ENCODE measurements at places on chromosomes 2 and 18.

DNA sequence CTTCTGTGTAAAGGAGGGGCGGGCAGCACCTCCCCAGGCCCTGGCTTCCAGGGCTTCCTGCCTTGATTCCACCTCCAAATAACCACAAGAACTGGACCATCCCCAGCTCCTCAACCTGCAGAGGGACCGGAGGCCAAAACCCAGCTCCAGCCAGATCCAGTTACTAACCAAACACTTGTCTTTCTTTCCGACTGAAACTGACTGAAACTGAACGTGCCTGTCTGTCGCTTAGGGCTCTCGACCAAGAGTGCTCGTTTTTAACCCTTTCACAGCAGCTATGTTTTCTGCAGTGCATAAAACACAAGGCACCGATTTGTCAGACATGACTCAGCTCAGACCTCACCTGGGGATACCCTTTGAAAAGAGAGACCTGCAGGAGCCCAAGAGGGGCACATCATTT, 249.9 kb upstream of the SIX2 start:
- DNase-seq, result peak; percentile 87

GRCh38 chr2:195651046-195651445, 6.0 kb upstream of the SLC39A10 start:
- no peak for DNase-seq

DNA sequence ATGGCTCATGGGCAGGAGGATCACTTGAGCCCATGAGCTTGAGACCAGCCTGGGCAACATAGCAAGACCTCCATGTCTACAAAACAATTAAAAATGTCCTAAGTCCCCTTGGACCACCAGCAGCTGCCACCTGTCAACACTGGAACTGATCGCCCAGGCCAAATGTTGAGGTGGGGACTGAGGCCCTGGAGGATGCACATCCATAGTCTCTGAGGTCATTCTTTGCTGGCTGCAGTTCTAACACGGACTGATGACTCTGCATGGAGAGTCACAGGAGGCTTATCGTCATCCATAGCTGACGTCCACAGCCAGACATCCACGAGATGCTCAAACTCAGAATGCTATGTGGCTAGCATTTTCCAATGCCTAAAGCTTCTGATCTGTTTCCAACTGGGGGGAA, 151.3 kb downstream of the BCL2 start:
- DNase-seq, result no peak

GRCh38 chr2:154713675-154714074, 15.2 kb downstream of the KCNJ3 start:
- DNase-seq, result no peak

- no peak for DNase-seq
These were observed 76.0 kb downstream of the EMX1 start for GRCh38 chr2:72993147-72993932.

GRCh38 chr2:68753318-68753717, 18.7 kb downstream of the ARHGAP25 start:
- DNase-seq, result no peak

DNA sequence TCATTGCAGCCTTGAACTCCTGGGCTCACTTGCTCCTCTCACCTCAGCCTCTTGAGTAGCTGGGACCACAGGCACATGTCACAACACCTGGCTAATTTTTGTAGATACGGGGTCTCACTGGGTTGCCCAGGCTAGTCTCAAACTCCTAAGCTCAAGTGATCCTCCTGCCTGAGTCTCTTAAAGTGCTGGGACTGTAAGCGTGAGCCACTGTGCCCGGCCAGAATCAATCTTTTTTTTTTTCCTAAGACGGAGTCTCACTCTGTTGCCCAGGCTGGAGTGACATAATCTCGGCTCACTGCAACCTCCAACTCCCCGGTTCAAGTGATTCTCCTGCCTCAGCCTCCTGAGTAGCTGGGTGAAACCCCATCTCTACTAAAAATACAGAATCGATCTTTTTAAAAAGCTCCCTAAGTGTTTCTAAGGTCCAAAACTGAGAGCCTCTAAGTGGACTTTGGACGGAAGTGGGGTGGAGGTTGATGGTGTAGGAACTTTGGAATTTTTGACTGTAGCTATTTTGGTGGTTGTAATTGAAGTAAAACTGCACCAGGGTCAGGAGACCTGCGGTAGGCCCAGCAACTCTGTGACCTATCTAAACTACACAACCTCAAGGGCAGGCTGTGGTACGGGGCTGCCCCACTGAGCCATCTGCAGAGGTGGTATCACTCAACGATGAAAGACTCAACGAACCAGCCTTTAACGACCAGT, 82.9 kb downstream of the POLR1A start:
- DNase-seq, result no peak

- no peak for DNase-seq
These were observed 76.2 kb downstream of the AAK1 start for GRCh38 chr2:69567157-69567908.

GRCh38 chr2:166365803-166366420, 9.8 kb downstream of the SCN9A start:
- DNase-seq, result no peak

GRCh38 chr2:7119132-7119835, 202.1 kb downstream of the RNF144A start:
- no peak for DNase-seq

DNA sequence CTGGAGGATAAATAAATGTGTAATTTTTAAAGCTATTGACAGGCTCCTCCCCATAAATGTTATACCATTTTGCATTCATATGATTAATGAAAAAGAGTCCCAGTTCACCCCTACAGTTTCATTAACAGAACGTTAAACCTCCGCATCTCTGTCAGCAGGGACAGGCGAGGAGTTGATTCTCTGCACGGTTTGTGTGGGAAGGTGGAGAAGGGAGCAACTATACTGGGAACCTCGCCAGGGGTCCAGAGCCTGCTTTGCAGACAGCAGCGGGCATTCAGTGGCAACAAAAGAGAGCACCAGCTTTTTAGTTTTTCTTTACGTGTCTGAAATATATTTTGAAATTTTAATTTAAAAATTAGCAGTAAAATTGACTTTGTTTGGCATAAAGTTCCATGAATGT, 101.4 kb downstream of the FARSB start:
- DNase-seq, result no peak

DNA sequence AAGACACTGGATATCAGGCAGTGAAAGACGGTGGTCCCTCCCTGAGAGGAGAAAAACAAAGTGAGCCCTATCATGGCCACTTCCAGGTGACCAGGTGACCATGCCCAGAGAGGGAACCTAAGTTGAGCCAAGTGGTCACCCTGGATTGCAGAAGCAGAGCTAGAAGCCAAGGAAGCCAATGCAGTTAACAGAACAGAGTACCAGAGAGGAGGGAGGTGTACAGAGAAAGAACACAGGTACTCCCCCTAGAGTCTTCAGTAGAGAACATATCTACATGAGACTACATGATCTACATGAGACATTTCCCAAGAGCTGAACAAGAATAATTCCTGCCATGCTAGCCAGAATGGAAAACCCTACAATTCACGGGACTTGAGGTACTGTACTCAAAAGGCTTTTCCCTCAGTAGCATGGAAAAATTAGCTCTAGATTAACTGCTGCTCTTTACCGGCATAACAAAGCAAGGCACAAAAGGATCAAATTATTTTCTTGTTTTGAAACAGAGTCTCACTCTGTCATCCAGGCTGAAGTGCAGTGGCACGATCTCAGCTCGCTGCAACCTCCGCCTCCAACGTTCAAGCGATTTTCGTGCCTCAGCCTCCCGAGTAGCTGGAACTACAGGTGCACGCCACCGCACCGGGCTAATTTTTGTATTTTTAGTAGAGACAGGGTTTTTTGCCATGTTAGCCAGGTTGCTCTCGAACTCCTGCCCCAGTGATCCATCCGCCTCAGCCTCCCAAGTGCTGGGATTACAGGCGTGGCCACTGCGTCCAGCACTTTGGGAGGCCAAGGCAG, 23.5 kb downstream of the ROCK2 start:
- no peak for DNase-seq

GRCh38 chr2:85972355-85972754, 83.6 kb upstream of the ST3GAL5 start:
- DNase-seq, result no peak

DNA sequence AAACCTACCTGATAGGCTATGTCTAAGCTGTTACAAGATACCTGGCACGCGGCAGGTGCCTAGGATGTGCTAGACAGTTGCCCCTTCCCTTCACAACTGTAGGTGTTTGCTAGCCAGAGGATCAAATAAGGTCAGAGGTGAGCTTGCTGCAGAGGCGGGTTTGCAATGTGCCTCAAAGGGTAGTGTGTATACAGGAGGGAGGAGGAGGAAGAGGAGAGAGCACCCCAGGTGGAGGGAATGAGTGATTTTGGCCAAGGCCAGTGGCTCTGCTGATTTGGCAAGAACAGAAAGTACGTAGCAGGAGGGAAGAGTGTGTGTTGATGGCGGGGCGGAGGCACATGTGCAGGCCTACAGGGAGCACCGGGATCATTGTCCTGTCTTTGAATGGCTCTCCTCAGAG, 236.5 kb downstream of the HAUS1 start:
- no peak for DNase-seq

- DNase-seq, result no peak
These were observed 29.1 kb downstream of the RTP5 start for GRCh38 chr2:241898463-241899270.

DNA sequence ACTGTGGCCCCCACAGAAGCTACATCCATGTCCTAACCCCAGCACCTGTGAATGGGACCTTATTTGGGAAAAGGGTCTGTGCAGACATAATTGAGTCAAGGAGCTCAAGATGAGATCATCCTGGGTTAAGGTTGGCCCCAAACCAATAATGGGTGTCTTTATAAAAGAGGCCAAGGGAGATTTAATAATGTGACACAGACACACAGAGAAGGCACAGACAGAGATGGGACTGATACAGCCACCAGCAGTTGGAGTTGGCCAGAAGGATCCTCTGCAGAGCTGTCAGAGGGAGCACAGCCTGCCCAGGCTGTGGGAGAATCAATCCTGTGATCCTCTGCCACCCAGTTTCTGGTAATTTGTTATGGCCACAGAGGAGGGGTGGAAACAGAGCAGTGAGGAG, 26.0 kb downstream of the SNORC start:
- no peak for DNase-seq

DNA sequence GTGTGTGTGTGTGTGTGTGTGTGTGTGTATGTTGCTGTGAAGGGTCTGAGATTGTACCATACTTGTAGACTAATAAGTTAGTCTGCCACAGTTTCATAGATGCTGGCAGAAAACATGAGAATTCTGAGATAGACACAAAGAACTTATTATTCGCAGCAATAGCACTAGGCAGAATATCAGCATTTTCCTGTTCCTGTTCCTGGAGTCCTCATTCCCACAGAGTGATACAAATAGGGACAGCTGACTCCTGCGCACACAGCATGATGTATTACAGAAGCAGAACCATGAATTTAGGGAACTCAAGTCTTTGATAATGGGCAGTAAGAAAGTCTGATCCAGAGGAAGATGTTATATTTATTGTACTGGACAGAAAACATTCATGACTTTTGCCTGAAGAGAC, 1466.3 kb downstream of the DPP10 start:
- no peak for DNase-seq

DNA sequence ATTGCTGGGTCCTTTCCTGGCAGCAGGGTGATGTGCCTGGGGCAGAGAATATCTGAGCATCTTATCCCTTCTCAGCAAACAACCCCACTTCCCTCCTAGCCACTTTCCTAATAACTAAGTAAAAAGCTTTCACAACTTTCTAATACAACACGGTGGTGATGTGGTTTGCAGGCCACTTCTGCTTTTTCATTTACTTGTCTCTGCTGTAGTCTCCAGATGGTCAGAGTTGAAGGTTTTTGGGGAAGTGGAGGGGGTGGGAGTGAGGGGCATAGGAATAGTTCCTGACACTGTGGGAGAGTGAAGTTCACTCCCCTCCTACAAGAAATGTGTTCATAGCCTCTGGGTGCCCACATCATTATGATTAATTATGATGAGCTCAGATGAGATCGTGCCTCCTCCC, 11.6 kb downstream of the OXER1 start:
- DNase-seq, result no peak

GRCh38 chr2:33492399-33493134, 16.1 kb downstream of the RASGRP3 start:
- DNase-seq, result no peak

DNA sequence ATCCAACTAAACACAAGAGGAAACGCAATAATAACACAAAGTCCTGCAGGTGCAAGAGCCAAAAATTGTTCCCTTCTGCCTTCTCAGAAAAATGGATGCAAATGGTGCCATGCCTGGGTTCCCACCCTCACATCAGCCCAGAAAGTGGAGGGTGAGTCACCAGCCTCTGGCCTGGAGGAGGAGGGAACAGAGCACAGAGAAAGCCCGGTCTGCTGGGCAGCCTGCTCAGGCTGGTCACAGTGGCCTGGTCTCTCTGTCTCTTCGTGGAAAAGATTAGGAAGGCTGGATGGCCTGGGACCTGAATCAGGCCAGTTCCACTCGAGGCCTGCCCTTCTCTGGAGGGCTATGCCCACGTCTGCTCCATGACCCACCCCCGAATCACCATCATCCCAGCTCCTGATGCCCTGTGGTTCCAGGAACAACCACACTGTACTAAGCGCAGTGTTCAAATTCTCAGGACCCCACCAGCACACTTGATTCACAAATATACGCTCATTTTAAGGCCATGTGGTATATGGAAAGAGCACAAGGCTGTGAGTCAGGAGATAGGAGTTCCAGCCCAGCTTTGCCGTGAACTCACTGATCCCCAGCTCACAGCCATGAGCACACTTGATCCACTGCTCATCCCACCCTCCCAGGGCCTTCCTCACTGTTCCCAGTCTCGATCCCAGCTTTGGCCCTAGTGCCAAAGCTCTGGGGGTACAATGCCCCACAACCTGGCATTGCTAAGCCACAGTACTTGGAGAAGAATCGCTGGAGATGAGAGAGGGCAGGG, 82.1 kb downstream of the ZBTB7C start:
- no peak for DNase-seq

GRCh38 chr18:13579874-13580273, 146.5 kb downstream of the FAM210A start:
- DNase-seq, result no peak

GRCh38 chr18:45441110-45441847, 174.0 kb upstream of the SLC14A2 start:
- DNase-seq, result no peak

GRCh38 chr2:8661736-8662135, 20.1 kb upstream of the ID2 start:
- no peak for DNase-seq

GRCh38 chr2:159227467-159227866, 59.0 kb downstream of the WDSUB1 start:
- DNase-seq, result no peak

DNA sequence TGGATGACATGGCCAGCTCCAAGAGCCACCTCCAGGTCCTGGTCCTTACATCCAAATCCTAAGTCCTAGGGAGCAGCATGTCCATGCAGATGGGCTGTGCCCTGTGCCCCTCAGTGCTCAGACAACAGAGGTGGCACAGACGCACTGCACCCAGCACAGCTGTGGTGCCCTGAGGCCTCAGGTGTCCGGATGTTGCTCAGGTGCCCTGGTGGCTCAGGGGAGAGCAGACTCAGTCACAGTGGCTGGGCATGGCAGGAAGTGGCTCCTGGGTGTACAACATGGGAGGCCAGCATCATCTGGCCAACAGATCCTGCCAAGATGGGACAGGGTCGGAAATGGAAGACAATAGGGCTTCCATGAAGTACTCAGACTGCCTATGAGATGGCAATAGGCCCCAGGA, 50.1 kb downstream of the TIMM21 start:
- DNase-seq, result no peak

- DNase-seq, result no peak
These were observed 44.0 kb upstream of the ROCK2 start for GRCh38 chr2:11388262-11389051.

- DNase-seq, result no peak
These were observed 119.1 kb downstream of the CCDC74A start for GRCh38 chr2:131646669-131647297.
